ENCODE measurements at places on chromosomes 11 and 22. TPM values are rescaled to one million over a fixed set of nuclear protein-coding genes. Genes with fewer than 3 reads are reported as not detected.
A peak's percentile ranks its signal among the peaks of the same experiment; 100 is the strongest.

Gene NLRP6
- total RNA-seq: not detected

Gene SLC37A2
- total RNA-seq: 1.5 TPM

Gene PRSS23
- total RNA-seq: 184 TPM

Gene ANKK1
- not detected for total RNA-seq

Gene HBB
- 1,146 TPM for total RNA-seq

Gene SHANK2
- 0.53 TPM for total RNA-seq

Gene HORMAD2
- total RNA-seq: not detected

Gene C11orf65
- total RNA-seq: not detected

Gene PKDREJ
- not detected for total RNA-seq

Gene HEPACAM
- not detected for total RNA-seq

- no peak for DNase-seq
- no peaks in the 10 kb centered on the region for H3K36me3 ChIP-seq
- no peaks in the 10 kb centered on the region for H3K27me3 ChIP-seq
- no peak overlapping the region for H3K4me3 ChIP-seq
These were observed 15.0 kb downstream of the OR8A1 start for GRCh38 chr11:124584681-124585372.

- DNase-seq: no peak
- no peak overlapping the region for H3K4me3 ChIP-seq
- no peaks in the 10 kb centered on the region for H3K36me3 ChIP-seq
- H3K27me3 ChIP-seq: no peaks in the 10 kb centered on the region
- peaks cover 23% of the 10 kb centered on the region for H3K4me1 ChIP-seq
These were observed 3.1 kb upstream of the PIK3IP1 start for GRCh38 chr22:31295360-31295759.

DNA sequence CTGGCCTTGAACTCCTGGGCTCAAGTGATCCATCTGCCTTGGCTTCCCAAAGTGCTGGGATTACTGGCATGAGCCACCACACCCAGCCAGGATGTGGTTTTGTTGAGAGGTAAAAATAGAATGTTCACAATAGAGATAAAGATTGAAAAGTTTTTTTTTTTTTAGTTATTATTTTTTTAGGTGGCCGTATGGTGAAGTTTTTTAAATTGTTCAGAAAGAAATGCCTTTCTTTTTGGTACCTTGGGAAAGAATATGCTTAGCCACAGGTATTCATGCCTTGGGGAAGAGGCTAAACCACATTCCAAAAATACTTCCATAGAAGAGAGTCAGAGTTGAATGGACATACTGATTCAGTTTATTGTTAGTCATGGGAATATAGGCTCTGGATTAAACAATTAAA, 143.4 kb downstream of the C11orf91 start:
- no peak overlapping the region for H3K4me3 ChIP-seq
- no peaks in the 10 kb centered on the region for H3K4me1 ChIP-seq
- DNase-seq: no peak
- no peaks in the 10 kb centered on the region for H3K27me3 ChIP-seq

DNA sequence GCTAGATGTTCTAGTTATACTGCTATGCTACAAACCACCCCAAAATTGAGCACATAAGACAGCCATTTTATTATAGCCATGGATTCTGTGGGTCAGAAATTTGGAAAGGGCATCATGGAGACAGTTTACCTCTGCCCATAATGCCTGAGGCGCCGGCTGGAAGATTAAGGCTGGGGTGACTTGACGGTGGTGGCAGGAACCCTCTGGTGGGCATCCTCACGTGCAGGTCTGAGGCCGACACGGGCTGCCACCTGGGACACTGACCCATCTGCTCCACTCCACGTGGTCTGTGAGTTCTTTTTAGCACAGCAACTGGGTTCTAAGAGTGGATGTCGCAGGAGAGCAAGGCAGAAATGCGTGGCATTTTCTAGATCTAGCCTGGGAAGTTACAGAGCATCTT, 40.0 kb upstream of the PRDM11 start:
- no peak overlapping the region for H3K27ac ChIP-seq
- peaks cover 3% of the 10 kb centered on the region for H3K4me1 ChIP-seq
- no peaks in the 10 kb centered on the region for H3K36me3 ChIP-seq
- no peak overlapping the region for H3K4me3 ChIP-seq
- peak; percentile 43 for DNase-seq
- peaks cover 5% of the 10 kb centered on the region for H3K27me3 ChIP-seq

GRCh38 chr22:30291058-30291892, 2.0 kb upstream of the CASTOR1 start:
- H3K36me3 ChIP-seq: peaks cover 53% of the 10 kb centered on the region
- H3K27me3 ChIP-seq: no peaks in the 10 kb centered on the region
- H3K4me3 ChIP-seq: no peak overlapping the region
- peaks cover 33% of the 10 kb centered on the region for H3K4me1 ChIP-seq

- H3K4me3 ChIP-seq: no peak overlapping the region
- no peaks in the 10 kb centered on the region for H3K36me3 ChIP-seq
- no peaks in the 10 kb centered on the region for H3K4me1 ChIP-seq
- no peak for DNase-seq
These were observed 7.6 kb upstream of the FJX1 start for GRCh38 chr11:35610631-35611030.

- DNase-seq: no peak
- no peaks in the 10 kb centered on the region for H3K27me3 ChIP-seq
- peak overlapping the region; percentile 81 for H3K27ac ChIP-seq
These were observed 28.2 kb downstream of the DKK3 start for GRCh38 chr11:11980200-11980599.

- no peaks in the 10 kb centered on the region for H3K27me3 ChIP-seq
- no peak overlapping the region for H3K4me3 ChIP-seq
- no peaks in the 10 kb centered on the region for H3K36me3 ChIP-seq
- H3K4me1 ChIP-seq: no peaks in the 10 kb centered on the region
- no peak for DNase-seq
These were observed 81.6 kb upstream of the SEPTIN5 start for GRCh38 chr22:19632668-19633148.

DNA sequence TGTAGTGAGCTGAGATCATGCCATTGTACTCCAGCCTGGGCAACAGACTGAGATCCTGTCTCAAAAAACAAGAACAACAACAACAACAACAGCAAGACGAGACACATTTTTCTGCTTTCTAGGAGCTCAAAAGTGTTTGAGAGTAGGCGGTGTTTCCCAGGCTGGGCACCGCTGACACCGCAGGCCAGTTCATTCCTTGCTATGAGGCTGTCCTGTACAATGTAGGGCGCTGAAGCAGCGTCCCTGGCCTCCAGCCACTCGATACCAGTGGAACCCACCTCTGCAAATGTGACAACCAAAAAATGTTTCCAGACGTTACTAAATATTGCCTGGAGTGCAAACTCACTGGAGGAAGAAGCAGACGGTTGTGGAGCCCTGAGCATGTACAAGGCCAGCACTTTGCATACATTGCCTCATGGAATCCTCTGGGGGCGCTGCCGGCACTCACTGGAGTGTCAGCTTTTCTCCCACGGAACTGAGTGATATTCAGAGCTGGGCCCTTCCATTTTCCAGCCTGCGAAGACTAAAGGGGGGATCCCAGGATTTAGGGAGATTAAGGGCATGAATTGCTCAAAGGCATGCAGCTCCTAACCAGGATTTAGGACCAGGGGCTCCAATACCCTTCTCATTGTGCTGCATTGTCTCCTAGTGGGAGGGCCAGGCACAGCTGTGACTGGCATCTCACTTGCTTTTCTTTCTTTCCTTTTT, 5.8 kb upstream of the MIEF1 start:
- no peak overlapping the region for H3K27ac ChIP-seq
- H3K4me1 ChIP-seq: peaks cover under 1% of the 10 kb centered on the region
- H3K4me3 ChIP-seq: no peak overlapping the region
- H3K27me3 ChIP-seq: no peaks in the 10 kb centered on the region

DNA sequence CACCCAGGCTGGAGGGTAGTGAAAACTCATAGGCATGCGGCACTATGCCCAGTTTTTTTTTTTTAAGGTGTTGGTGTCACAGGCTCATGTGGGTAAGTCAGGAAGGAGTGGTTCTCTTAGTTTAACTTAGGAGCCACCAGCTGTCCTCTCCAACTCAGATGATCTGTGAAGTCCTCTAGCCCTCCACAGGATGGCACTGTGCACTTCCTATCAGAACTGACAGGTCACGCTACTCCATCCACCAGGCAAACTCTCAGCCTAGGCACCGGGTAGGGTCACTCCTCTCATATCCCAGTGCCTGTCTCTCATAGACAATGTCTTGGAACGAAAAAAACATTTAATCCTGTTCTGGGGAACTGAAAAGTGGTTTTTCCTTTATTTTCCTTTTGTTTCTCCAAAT, 16.5 kb downstream of the NAP1L4 start:
- no peak overlapping the region for H3K4me3 ChIP-seq
- no peak overlapping the region for H3K27ac ChIP-seq
- no peak for DNase-seq

DNA sequence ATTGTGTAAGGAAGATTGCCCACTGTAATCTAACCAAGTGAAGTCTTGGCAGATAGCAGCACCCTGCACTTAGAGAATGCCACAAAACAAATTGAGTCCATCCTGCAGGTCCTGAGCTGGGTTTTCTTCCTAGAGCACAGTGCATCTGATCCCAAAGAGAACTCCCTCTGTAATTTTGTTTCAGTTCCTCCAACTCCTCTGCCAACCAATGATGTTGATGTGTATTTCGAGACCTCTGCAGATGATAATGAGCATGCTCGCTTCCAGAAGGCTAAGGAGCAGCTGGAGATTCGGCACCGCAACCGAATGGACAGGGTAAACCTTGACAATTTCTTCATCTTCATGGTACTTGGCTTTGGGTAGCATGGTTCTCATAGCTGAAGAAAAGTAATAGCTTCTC, 33.1 kb upstream of the ST14 start:
- H3K4me1 ChIP-seq: no peaks in the 10 kb centered on the region
- H3K27ac ChIP-seq: no peak overlapping the region
- DNase-seq: no peak
- H3K36me3 ChIP-seq: peaks cover 63% of the 10 kb centered on the region
- no peak overlapping the region for H3K4me3 ChIP-seq

DNA sequence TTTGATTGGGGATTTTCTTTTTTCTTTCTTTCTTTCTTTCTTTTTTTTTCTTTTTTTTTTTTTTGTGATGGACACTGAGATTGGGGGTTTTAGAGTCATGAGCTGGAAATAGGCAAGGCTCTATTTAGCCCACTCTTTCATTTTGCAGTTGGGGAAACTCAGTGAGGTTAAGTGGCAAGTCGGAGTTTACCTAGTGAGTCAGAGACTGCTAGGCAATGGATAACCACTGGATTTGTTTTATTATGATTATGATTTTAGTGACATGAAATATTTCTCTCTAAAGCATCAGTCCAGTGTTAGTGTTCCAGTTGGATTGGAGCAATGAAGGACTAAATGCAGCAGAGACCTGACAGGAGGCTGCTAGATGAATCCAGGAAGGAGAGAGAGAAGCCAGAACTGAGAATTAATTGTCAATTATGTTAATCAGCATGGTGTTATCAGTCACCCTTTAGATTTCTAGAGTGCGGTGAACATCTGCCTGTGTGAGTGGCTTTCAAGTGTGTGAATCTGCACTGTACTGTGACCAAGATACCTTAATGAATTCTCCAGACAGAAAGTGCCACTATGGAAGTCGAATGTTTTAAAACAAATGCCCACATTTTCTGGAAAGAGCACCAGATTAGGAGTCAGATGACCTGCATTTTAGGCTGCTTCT, 10.9 kb downstream of the BMAL1 start:
- DNase-seq: no peak
- no peaks in the 10 kb centered on the region for H3K4me1 ChIP-seq
- no peaks in the 10 kb centered on the region for H3K27me3 ChIP-seq
- H3K36me3 ChIP-seq: no peaks in the 10 kb centered on the region
- no peak overlapping the region for H3K4me3 ChIP-seq
- H3K27ac ChIP-seq: no peak overlapping the region

DNA sequence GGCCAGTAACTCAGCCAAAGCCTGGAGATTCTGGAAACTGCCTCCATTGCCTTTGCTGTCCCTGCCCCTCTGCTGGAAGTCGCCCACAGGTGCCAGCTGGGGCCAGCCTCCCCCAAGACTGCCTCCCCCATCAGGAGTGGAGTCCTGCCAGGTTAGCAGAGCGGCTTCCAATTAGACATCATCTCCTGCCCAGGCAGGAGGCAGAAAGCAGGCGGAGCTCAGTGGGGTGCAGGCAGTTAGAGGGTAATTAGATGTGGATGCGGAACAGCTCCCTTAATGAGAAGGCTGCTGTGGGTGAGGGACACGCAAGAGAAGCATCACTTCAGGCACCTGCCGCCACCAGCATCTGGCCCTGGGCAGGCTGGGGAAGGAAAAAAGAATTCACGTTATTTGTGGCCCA, 90.9 kb upstream of the TP53I11 start:
- no peak for DNase-seq
- no peak overlapping the region for H3K4me3 ChIP-seq
- H3K27ac ChIP-seq: no peak overlapping the region
- H3K4me1 ChIP-seq: no peaks in the 10 kb centered on the region
- H3K36me3 ChIP-seq: no peaks in the 10 kb centered on the region
- no peaks in the 10 kb centered on the region for H3K27me3 ChIP-seq

- peak overlapping the region; percentile 86 for H3K27ac ChIP-seq
- H3K27me3 ChIP-seq: no peaks in the 10 kb centered on the region
- peak; percentile 91 for DNase-seq
- no peak overlapping the region for H3K4me3 ChIP-seq
- peaks cover 7% of the 10 kb centered on the region for H3K4me1 ChIP-seq
These were observed 101.8 kb downstream of the BCR start for GRCh38 chr22:23282089-23282501.

GRCh38 chr11:120744016-120744994, 232.8 kb downstream of the GRIK4 start:
- DNase-seq: no peak
- H3K36me3 ChIP-seq: no peaks in the 10 kb centered on the region
- no peak overlapping the region for H3K27ac ChIP-seq

- no peaks in the 10 kb centered on the region for H3K27me3 ChIP-seq
- no peaks in the 10 kb centered on the region for H3K36me3 ChIP-seq
- H3K4me3 ChIP-seq: no peak overlapping the region
- peak; percentile 40 for DNase-seq
- no peaks in the 10 kb centered on the region for H3K4me1 ChIP-seq
These were observed 84.0 kb upstream of the SHANK2 start for GRCh38 chr11:71336176-71336995.

DNA sequence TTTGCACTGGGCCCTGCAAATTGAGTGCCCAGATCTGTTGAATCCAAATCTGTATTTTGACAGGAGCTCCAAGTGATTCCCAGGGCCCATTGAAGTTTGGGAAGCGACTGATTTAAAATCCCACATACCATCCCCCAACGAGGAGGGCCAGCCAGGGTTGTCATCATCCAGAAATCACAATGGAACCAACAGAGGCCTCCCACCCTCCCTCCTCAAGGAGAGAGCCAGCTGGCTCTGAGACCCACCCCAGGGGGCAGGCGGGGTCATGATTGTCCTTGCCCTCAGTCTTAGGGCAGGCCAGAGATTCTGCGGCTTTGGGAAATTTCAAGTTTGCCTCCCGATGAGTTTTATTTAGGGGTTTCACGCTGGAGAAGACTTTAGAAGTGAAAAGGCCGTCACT, 358.2 kb downstream of the MN1 start:
- H3K4me3 ChIP-seq: no peak overlapping the region
- no peak for DNase-seq
- no peaks in the 10 kb centered on the region for H3K27me3 ChIP-seq
- H3K36me3 ChIP-seq: no peaks in the 10 kb centered on the region
- peaks cover 5% of the 10 kb centered on the region for H3K4me1 ChIP-seq
- no peak overlapping the region for H3K27ac ChIP-seq
